NCI-H748 treated with DMSO at 0.1 percent for 48 hours (cell line): ENCODE measurements at places on chromosomes 5 and 9.

GRCh38 chr9:84174486-84174885 lies 166.1 kb downstream of the SLC28A3 start:
- DNase-seq = no peak

GRCh38 chr5:114734238-114734637 lies 372.4 kb downstream of the KCNN2 start:
- no peak for DNase-seq

DNA sequence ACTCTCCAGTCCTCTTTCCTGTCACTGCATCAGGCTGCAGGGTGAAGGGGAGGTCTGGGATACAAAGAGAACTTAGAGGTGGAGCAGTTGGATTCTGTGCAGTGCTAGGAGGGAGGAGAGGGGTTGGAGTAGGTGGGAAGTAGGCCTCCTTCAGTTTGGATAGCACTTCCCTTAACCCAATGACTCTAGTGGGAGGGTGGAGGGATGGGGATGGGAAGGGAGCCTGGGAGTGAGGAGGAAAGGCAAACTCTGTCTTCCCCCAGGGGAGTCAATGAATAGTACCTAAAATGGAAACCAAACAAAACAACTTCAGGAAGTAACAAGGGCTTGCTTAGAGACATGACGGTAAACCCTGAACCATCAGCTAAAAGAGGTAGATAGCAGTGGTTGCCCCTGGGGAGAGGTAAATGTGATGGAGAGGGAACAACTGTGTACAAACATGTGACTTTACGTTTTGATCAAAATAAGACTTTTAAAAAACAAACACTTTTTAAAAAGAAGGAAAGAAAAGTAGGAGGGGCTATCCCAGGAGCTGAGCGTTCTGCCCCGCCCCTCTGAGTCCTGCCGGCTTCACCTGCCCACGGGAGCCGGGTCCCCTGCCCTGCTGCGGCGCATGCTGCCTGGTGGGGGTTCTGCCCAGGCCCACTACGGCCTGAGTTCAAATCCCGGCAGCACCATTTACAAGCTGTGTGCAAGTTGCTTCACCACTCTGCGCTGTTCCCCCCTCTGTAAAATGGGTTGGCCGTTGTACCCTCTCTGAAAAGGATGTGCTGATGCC lies 30.9 kb downstream of the GSN start:
- DNase-seq = no peak

DNA sequence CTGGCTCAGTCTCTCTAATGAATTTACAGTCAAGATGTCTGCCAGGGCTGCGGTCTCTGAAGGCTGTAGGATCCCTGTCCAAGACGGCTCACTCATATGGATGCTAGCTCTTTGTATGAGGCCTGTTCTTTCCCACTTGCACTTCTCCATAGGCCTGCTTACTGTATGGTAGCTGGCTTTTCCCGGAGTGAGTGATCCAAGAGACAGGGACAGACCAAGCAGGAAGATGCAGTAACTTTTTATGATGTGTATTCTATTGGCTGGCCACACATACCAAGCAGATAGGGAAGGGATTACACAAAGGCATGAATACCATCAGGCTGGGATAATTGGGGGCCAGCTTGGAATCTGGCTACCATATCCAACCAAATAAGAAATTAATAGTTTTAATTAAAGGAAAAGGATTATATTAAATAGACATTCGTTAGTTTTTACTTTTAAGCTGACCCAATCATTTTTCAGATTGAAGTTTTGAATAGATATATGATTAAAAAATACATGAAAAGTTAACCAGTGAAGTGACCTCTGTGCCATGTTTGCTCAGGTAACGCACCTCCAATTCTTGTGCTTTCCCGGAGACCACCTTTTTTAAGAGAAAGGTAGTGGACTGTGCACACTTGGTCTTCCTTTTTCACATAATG lies 20.6 kb downstream of the NSD1 start:
- DNase-seq = no peak

DNA sequence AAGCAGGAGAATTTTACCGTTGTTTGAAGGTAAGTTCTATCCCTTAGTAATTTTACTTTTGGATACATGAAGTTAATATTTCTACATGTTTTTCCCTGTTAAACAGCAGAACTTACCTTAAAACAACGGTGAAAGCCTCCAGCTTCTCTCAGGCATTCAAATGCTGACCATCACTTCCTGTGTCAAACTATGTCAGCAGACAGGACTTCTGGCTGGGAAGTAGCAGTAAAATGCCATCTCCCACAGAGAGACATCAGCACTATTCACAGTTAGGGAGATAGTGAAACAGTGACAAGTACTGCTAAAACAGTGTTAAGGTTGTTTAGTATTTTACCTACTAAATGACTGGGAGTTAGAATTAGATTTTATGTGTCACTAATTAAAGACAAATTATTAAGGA lies 34.2 kb upstream of the GOLGA1 start:
- DNase-seq = no peak

DNA sequence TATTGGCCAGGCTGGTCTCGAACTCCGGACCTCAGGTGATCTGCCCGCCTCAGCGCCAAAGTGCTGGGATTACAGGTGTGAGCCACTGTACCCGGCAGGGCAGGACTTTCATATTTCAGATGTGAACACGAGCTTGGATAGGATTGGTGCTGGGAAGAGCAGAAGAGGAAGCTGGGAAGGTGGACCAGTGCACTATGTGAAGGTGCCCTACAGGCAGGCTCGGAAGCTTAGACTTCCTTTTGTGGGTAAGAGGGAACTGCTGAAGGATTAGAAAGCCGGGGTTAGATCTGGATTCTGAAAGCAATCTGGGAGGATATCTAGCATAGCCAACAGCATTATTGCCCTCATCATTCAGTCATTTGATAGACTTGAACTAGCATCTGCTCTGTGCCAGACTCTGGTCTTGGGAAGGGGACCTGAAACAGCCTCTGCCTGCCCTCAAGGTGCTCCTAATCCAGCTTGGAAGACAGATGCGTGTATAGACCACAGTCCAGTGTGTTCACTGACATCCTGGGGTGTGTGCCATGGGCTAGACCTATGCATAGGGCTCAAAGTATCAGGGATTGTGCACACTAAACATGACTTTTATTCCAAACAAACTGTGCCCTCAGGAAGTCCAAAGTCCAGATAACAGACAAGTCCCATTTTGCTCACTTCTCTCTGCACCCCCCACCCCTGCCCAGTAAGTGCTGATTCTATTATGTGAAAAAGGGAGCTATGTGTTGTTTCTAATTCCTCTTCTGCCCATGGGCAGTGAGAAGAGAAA lies 637 bp downstream of the CBY3 start:
- DNase-seq = no peak

DNA sequence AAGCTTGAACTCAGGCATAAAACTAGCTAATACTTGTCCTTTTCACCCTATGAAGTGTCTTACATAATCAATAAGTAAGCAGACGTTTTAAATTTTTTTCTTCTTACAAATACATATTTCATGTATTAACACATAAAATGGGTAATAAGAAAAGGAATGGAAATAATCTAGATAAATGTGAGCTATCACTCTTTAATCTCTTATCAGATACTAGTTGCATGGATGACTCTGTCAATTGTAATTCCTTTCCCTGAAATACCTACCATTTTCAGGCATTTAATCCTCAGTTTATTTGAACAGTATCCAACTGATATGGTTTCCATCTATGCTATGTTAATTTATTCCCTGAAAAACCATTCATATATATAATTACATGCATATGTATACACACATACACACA lies 166.0 kb upstream of the RGS7BP start:
- DNase-seq = no peak

DNA sequence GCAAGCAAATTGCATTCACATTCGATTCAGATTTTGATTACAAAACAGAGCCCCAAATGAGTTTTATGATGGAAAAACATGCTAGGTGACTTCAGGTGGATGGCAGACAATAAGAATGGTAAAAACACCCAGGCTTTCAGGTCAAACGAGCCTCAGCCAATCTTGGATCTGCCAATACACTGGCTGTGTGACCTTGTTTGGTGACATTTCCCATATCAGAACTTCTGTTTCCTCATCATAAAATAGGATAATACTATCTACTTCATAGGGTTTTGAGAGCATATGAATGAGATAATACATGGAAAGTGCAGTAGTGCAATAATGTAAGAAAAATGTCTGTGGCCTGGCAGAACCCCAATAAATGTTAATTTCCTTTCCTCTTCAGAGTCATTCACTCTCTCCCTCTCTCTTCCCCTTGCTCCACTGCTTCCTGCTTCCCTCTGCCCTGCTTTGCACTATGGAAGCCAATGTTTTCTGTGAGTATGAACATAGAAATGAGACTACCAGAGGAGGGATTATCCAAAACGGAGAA lies 54.7 kb downstream of the SH3RF2 start:
- no peak for DNase-seq

DNA sequence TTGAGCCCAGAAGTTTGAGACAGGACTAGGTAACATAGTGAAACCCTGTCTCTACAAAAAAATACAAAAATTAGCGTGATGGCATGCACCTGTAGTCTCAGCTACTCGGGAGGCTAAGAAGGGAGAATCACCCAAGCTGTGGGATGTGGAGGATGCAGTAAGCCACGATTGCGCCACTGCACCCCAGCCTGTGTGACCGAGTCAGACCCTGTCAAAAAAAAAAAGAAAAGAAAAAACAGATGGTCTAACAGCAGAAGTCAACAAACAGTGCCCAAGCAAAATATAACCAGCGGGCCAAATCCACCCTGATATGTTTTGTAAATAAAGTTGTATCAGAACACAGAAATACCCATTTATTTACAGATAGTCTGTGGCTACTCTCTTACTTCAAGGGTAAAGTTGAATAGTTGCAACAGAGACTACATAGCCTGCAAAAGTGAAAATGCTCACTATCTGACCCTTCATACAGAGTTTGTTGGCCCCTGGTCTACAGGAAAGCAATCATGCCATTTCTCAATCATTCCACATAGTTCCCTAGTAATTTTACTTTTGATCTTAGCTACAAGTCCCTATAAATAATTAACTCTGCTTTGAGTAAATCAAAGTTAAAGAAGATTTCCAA lies 383.7 kb downstream of the TLE1 start:
- no peak for DNase-seq

DNA sequence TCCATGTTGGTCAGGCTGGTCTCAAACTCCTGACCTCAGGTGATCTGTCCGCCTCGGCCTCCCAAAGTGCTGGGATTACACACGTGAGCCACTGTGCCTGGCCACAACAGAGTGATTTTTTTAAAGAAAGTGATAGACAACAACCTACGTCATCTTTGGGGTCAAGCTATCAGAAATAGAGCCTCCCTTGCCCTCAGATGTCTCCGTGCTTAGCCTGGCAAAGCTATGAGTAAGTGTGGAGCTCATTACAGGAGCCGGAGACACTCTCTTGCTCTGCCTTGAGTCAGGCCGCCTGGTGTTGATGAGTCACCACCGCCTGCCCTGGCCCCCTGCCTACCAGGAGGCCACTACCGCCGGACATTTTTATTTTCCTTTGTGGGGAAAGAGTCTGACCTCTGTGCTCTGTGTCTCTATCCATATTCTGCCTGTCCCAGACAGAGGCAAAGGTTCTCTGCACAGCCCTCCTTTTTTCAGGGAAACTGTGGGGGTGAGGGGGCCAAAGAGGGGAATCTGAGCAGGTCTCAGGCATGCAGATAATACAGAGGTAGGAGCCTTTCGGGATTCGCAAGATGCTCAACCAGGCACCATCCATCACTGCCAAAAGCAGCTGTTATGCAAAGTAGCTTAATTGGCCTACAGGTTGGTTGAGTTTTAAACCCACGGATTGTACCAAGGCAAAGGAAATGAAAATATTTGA lies 123.7 kb upstream of the CPEB4 start:
- DNase-seq = no peak

GRCh38 chr9:121207371-121207940 lies 5.8 kb upstream of the RAB14 start:
- no peak for DNase-seq

GRCh38 chr9:92507496-92507895 lies 25.2 kb upstream of the ASPN start:
- DNase-seq = no peak

- no peak for DNase-seq
Measured at GRCh38 chr5:36581070-36581469, 25.3 kb upstream of the SLC1A3 start.

- no peak for DNase-seq
Measured at GRCh38 chr5:55582256-55582655, 47.5 kb upstream of the PLPP1 start.

DNA sequence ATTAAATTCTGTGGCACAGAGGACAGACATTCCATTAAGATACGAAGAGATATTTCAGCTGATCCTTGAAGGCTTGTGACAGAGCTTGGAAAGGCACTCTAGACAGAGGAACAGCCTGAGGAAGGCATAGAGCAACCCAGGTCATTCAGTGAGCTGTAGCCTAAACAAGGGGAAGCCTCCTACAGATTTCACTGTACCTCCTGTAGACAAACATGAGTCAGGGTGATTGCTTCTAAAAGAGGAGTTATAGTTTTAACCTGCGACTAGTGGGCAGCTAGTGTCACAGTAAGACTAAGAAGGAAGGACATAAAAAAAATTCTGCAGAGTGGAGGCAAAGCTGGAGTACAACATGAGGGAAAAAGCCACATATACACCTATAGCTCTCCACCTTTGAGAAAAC lies 43.5 kb upstream of the ANKDD1B start:
- DNase-seq = no peak

DNA sequence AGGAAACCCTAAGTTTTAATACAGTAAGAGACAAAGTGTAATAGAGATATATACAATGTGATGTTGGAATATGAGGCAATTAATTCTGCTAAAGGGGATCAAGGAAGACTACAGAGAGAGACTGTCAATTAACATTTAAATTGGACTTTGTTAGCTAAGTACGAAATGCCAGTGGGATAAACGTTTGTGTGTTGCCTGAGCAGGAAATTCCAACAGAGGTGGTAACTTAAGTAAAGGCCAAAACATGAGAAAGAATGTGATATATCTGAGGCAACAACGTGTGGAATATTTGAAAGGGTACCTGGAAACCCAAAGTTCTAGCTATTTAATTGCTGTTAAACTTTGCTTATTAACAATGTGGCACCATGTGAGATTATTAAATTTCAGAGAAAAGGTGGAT lies 1666.9 kb upstream of the WWC1 start:
- DNase-seq = no peak

DNA sequence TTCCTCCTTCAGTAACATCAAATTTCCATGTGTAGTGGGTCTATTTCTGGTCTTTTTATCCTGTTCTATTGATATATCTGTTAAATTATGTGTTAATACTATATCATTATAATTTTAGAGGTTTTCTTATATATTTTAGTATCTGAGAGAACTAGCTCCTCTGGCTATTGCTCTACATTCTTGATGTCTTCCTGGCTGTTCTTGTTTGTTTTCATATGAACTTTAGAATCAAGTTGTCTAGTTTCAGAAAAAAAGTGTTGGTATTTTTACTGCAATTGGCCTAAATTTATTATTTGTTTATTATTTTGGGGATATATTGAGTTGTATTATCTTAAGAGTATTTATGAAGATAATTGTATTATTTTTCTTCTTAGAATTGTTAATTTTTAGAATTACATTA lies 128.0 kb upstream of the ZNF618 start:
- DNase-seq = no peak

- DNase-seq = no peak
Measured at GRCh38 chr9:98808875-98809274, 1.4 kb downstream of the GALNT12 start.

DNA sequence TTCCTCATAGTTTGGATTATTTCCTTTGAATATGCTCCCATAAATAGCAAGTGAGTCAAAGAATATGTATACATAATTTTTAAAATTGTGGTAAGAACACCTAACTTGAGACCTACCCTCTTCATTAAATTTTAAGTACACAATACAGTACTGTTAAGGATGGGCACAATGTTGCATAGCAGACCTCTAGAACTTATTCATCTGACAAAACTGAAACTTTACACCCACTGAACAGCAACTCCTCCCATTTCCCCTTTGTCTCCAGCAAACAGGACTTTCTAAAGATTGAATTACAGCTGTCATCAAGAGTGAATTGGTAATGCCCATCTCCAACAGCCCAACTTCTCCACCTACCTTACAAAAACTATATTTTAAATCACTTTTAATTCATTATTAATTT lies 388.9 kb downstream of the HTR1A start:
- DNase-seq = no peak
